ENCODE measurements at places on chromosomes 5 and 9.
A peak's percentile ranks its signal among the peaks of the same experiment; 100 is the strongest.

DNA sequence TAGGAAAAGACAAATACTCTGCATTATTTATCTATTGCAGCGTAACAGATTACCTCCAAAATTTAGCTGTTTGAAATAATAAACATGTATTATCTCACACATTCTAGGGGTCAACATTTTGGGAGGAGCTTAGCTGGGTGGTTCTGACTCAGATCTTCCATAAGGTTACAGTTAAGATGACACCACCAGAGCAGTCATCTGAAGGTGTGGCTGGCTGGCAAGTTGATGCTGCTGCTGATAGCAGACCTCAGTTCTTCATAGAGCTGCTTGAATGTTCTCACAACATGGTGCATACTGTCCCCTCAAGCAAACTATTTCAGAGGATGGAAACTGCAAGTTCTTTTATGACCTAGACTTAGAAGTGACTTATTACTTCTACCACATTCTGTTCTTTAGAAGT is 146.3 kb upstream of the FSTL4 start:
- H3K27me3 ChIP-seq: no peaks in the 10 kb centered on the region
- no peak overlapping the region for H3K27ac ChIP-seq
- no peaks in the 10 kb centered on the region for H3K4me1 ChIP-seq
- no peak overlapping the region for H3K4me3 ChIP-seq

GRCh38 chr9:95719354-95719753 is 156.1 kb upstream of the ERCC6L2 start:
- H3K36me3 ChIP-seq: peaks cover 3% of the 10 kb centered on the region
- DNase-seq: no peak
- no peak overlapping the region for H3K4me3 ChIP-seq
- H3K27ac ChIP-seq: no peak overlapping the region
- peaks cover 16% of the 10 kb centered on the region for H3K4me1 ChIP-seq

GRCh38 chr5:122183098-122183787 is 53.9 kb downstream of the ZNF474 start:
- H3K27me3 ChIP-seq: no peaks in the 10 kb centered on the region
- H3K27ac ChIP-seq: no peak overlapping the region
- no peak for DNase-seq
- peaks cover 8% of the 10 kb centered on the region for H3K4me1 ChIP-seq
- no peaks in the 10 kb centered on the region for H3K36me3 ChIP-seq
- no peak overlapping the region for H3K4me3 ChIP-seq

GRCh38 chr9:104386013-104386412 is 118.0 kb upstream of the OR13F1 start:
- H3K27me3 ChIP-seq: no peaks in the 10 kb centered on the region
- H3K36me3 ChIP-seq: no peaks in the 10 kb centered on the region
- no peak overlapping the region for H3K4me3 ChIP-seq
- H3K27ac ChIP-seq: no peak overlapping the region
- no peak for DNase-seq

GRCh38 chr5:11166923-11167322 is 405.9 kb upstream of the DAP start:
- no peaks in the 10 kb centered on the region for H3K36me3 ChIP-seq
- no peak overlapping the region for H3K27ac ChIP-seq
- no peak overlapping the region for H3K4me3 ChIP-seq
- H3K27me3 ChIP-seq: peaks cover 2% of the 10 kb centered on the region

DNA sequence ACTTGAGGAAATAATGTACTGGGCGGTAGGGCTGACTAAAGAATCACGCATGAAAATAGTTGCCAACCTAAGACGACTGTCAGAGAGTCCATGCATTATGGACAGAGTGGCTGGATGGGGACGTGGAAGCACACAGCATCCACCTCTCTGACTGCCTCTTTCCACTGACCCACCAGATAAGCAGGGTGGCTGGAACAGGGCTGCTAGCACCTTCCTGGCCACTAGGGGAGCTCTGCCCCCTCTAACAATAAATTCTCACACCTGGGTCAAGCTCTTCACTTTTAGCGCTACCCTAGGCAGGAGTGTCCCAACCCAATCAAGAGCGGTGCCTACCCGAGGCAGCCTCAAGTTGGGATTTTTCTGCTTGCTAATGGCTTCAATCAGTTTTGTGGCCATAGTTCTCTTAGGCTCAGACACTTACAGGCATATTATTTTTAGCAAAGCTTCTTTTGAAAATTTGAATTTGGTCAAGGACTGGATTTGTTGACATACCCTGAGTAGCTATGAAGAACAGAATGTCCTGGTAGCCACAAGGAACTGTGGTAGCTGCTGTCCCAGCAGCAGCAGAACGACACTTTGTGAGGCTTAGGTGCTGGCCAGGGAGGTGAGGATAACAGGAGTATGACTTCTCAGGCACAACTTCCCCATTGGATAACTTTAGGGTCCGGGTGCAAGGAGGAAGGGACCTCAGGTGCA is 6.9 kb upstream of the TPM2 start:
- DNase-seq: peak; percentile 63
- peaks cover 5% of the 10 kb centered on the region for H3K4me1 ChIP-seq
- no peak overlapping the region for H3K27ac ChIP-seq
- H3K36me3 ChIP-seq: peaks cover 23% of the 10 kb centered on the region
- peak overlapping the region; percentile 56 for H3K4me3 ChIP-seq

GRCh38 chr5:37839407-37840052 is at the start of gene GDNF:
Gene GDNF, minus strand, starts transcription at chr5:37840041. Its CDS starts 5,245 bp downstream, at chr5:37834796.
- H3K27me3 ChIP-seq: peaks cover 24% of the 10 kb centered on the region
- peak within 1 kb of the TSS; percentile 52 for H3K4me3 ChIP-seq
- no peak within 1 kb of the TSS for H3K27ac ChIP-seq
- peak; percentile 41 for DNase-seq
- H3K36me3 ChIP-seq: no peaks in the 10 kb centered on the region

- H3K27me3 ChIP-seq: peaks cover 2% of the 10 kb centered on the region
- H3K27ac ChIP-seq: no peak overlapping the region
- H3K36me3 ChIP-seq: no peaks in the 10 kb centered on the region
- peaks cover 32% of the 10 kb centered on the region for H3K4me1 ChIP-seq
Observed at GRCh38 chr5:142507531-142508372, 178.1 kb downstream of the FGF1 start.

- H3K27me3 ChIP-seq: peaks cover 4% of the 10 kb centered on the region
- H3K36me3 ChIP-seq: peaks cover 14% of the 10 kb centered on the region
- H3K4me3 ChIP-seq: no peak overlapping the region
- no peak for DNase-seq
Observed at GRCh38 chr5:143197260-143197656, 206.2 kb downstream of the NR3C1 start.

- no peak for DNase-seq
- H3K27me3 ChIP-seq: peaks cover 5% of the 10 kb centered on the region
- H3K4me3 ChIP-seq: no peak overlapping the region
- H3K36me3 ChIP-seq: peaks cover 4% of the 10 kb centered on the region
- no peak overlapping the region for H3K27ac ChIP-seq
- peaks cover 3% of the 10 kb centered on the region for H3K4me1 ChIP-seq
Observed at GRCh38 chr9:98471185-98471584, 215.7 kb upstream of the TBC1D2 start.

DNA sequence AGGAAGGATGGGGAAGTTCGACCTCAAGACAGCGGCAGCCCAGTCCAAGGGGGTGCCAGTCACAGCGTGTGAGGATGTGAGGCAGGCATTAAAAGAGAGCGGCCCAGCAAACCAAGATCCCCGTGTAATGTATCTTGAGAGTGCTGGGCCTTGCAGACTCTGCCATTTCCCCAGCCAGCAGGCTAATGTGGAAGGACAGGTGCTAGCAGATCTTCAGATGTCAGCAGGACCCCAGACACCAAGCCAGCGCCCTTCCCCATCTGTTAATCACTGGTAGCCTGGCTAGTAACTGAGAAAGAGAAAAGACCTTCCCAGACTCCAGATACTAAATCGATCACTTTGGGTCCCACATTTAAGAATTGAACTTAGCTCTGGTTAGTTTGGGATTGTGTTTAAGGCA is 62.2 kb downstream of the NTRK2 start:
- no peak overlapping the region for H3K27ac ChIP-seq
- no peaks in the 10 kb centered on the region for H3K36me3 ChIP-seq
- peaks cover 1% of the 10 kb centered on the region for H3K27me3 ChIP-seq
- DNase-seq: no peak
- no peak overlapping the region for H3K4me3 ChIP-seq

- no peak overlapping the region for H3K27ac ChIP-seq
- no peak for DNase-seq
- peaks cover 3% of the 10 kb centered on the region for H3K27me3 ChIP-seq
Observed at GRCh38 chr5:31130676-31131075, 62.8 kb upstream of the CDH6 start.
